Inflammatory macrophage treated with lipopolysaccharide for 4 hours (primary cell): ENCODE measurements at places on chromosomes 11 and 22.
A peak's percentile ranks its signal among the peaks of the same experiment; 100 is the strongest.

DNA sequence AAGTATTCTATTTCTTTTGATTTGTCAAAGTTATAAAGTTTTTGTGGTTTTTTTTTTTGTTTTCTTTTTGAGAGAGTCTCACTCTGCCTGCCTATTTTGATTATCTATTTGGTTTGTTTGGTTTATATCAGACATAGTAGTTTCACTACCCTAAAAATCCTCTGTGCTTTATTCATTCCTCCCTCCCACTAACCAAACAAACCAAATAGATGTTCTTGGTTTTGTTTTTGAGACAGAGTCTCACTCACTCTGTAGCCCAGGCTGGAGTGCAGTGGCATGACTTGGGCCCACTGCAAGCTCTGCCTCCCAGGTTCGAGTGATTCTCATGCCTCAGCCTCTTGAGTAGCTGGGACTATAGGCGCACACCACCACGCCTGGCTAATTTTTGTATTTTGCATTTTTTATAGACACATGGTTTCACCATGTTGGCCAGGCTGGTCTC lies 67.9 kb downstream of the ENTHD1 start:
- no peak for DNase-seq

DNA sequence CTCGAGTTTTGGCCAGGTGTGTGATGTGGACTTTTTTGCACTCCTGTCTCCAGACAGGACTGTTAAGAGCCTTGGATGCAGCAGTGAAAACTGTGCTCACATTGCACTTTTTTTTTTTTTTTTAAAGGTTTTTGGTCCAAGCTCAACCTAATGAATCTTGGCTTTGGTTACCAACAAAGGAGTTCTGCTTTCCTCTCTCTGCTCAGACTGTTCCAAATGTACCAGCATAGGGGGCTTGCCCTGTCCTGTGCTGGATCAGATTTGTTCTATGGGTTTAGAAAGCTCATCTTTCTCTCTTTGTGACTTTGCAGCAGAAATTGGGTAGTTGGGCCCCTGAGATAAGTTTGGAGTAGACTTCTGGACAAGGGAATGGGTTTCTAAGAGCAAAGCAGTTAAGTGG lies 45.3 kb downstream of the POLD3 start:
- DNase-seq, result no peak

GRCh38 chr22:44026630-44027511 lies 2.8 kb downstream of the PARVB start:
- peak; percentile 98 for DNase-seq

DNA sequence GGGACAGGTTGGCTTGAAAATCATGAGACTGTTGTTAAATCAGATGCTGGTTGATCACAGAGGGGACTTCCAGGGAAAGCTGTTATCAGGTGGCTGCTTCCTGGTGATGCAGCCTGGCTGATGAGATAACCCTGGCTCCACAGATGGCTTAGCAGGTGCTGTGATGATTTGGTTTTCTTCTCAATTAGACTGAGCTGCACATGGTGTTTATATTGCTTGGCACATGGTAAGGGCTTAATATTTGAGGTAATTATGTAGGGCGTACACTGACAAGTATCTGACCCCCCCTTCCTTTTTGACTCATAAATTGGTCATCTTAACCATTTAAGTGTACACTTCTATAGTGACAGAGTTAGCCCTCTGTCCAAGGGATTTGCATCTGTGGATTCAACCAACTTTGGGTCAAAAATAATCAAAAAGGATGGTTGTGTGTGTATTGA lies 7.0 kb downstream of the RPS3 start:
- no peak for DNase-seq

GRCh38 chr22:36536717-36537116 lies 7.8 kb upstream of the EIF3D start:
- DNase-seq, result no peak

GRCh38 chr11:65952052-65952521 lies 6.8 kb downstream of the TSGA10IP start:
- no peak for DNase-seq

DNA sequence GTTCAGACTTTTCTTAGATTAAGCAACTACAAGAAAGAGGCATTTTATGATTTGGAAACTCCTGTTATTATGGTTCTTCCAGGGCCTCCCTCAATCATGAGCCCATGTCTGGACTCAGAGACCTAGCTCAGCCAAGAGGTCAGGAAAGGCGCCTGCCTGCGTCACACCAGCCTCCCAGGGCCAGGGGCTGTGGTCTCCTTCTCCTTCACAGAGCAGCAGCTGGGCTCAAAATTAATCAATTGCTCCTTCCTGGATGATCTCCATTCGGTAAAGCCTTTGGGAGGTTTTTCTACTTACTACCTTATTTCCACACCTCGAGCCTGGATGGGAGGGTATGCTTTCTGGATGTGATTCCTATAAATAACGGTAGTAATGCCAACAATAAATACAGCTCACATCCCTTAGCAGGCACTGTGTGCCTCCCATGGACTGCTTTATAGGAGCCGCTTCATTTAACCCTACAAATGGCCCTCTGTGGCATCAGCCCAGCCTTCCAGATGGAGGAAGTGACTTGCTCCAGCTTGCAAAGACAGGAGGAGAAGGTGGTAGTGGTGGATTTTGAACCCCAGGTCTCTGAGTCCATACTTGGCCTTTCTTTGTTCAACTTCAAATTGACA lies 1445.6 kb downstream of the TBC1D22A start:
- DNase-seq, result no peak

- DNase-seq, result no peak
Observed at GRCh38 chr11:131691181-131692041, 321.0 kb downstream of the NTM start.

DNA sequence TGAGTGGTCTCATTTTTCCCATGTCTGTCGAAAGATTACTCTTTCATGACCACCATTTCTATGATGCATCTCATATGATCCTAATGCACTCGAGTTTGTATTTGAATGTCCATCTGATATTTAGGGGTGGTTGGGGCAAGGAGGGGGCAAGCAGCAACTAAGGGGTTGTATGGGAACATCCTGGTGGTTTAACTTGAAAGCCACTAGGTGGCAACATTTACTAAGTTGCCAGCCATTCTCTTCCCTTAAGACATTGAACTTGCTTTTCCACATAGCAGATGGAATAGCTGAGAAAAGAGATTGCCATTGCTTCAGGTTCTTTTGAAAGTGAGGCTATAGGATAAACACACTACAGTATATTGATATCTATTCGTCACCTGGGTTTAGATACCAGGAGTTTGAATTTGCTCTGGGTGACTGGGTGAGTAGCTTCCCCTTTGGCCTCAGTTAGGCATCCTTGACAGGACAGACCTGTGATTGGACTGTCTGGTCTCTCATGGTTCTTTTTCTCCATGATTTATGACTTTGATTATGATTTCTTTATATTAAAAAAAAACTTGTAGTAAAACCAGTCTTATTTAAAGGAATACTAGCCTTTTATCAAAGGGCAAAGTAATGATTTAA lies 32.4 kb downstream of the NF2 start:
- peak; percentile 60 for DNase-seq

- DNase-seq, result peak; percentile 57
Observed at GRCh38 chr11:65426839-65427690, 4.5 kb downstream of the NEAT1 start.

GRCh38 chr22:23391022-23391421 lies 189.1 kb downstream of the IGLL1 start:
- DNase-seq, result no peak

- DNase-seq, result no peak
Observed at GRCh38 chr11:114758627-114759026, 80.3 kb downstream of the NXPE2 start.

GRCh38 chr11:15969281-15969680 lies 387.1 kb downstream of the SOX6 start:
- DNase-seq, result peak; percentile 82

DNA sequence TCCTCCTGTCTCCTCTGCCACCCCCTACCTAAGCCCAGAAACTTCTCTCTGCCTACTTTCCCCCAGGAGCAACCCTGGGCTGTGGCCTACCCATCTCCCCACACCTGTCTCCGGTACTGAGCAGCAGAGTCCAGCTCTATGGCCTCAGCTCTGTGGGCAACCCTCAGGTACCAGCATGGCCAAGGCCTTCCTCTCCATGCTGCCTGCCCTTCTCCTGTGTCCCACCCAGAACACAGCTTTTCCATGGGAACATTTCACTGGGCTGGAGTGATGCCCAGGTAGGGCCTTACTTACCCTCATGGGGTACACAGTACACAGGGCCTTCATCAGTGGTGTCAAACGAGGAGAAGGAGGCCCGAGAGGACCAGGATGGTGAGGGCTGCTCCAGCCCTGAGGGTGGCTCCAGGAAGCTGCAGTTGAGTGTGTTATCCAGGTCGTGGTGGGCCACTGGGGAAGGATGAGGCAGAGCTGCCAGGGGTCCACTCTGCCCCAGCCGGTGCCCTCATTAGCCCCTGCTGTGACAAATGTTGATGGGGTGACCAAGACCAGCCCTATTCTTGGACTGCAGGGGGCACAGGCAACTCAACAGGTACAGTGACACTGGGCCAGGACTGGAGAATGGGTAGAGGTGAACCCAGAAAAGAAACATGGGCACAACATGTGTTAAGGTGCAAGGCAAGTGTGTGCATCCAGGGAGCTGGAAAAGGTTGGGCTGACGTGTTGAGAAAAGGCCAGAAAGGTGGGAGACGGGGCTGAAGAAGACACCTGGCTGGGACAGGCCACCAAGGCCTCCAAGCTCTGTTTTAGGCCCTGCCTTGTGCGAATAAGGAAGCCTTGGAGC lies 10.3 kb downstream of the SCARF2 start:
- DNase-seq, result no peak

DNA sequence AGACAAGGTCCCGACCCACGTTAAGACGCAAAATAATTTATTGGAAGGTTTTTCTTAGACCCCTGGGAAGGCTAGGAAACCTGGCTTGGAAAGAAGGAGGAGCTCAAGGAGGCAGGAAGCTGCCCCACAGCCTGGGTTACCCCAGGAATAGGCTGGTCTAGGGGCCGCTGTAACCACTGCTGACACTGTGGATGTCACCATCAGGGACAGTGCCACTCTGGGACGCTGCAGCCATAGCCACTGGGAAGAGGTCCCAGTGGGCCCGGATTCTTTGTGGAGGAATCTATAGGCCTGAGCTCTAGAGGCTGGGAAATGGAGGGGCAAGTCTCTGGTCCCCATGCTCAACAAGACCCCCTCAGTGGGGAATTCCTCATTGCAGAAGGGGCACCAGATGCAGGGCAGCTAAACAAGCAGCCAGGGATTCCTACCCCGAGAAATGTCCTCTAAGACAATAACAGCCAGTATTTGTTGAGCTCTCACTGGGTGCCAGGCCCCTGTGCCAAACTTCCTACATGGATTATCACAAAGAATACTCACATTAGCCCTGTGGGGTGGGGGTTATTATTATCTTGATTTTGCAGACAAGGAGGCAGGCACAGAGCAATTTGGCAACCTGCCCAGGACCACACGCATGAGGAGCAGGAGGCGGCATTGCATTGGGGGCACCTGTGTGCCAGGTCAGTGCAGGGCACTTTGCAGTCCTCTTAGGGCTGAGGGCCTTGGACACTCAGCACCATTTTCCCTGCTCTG lies 19.5 kb upstream of the CHKA start:
- DNase-seq, result no peak

GRCh38 chr22:26364066-26365015 lies 64.7 kb upstream of the ASPHD2 start:
- peak; percentile 77 for DNase-seq

DNA sequence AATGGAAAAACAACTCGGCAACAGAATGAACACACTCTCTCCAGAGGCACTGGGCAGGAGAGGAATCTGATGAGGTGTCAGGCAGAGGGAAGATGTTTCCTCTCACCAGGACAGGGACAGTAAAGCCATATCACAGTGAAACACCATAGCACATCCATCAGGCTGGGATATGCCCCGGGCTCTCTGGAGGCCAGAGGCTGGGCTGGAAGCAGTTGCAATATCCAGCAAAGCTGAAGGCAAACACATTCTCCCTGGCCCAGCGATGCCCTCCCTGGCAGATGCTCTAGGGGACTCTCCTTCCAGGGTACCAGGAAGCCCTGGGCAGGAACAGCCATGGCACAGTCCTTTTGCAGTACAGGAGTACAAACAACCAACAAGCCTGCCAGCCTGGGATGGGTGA lies 11.1 kb downstream of the RSPH14 start:
- DNase-seq, result no peak

GRCh38 chr11:32374261-32374711 lies 61.1 kb downstream of the WT1 start:
- DNase-seq, result peak; percentile 44

GRCh38 chr22:39135092-39135896 lies 17.2 kb downstream of the CBX7 start:
- DNase-seq, result peak; percentile 19

GRCh38 chr22:44080936-44081861 lies 57.1 kb downstream of the PARVB start:
- DNase-seq, result peak; percentile 50

- DNase-seq, result peak; percentile 30
Observed at GRCh38 chr11:121048464-121049233, 24.7 kb downstream of the TBCEL start.

- DNase-seq, result peak; percentile 42
Observed at GRCh38 chr11:76610871-76611475, 59.6 kb downstream of the LRRC32 start.

DNA sequence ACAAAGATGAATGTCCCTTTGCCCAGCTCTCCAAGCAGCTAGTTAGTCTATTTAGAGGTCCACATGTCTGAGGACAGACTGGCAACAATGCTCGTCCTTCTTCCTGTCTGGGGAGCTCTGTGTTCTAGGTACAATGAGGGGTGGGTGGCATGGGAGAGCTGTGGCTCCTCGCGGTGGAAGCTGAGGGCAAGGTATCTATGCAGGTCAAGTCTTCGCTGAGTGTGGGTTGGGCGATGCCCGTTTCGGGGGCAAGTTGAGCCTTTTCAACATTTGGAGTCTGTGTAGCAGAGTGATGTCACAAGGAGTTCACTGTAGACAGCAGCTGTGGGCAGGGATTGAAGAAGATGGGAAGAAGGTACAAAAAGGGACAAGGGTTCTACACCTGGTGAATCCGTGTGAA lies 163.2 kb downstream of the FEZ1 start:
- DNase-seq, result no peak

DNA sequence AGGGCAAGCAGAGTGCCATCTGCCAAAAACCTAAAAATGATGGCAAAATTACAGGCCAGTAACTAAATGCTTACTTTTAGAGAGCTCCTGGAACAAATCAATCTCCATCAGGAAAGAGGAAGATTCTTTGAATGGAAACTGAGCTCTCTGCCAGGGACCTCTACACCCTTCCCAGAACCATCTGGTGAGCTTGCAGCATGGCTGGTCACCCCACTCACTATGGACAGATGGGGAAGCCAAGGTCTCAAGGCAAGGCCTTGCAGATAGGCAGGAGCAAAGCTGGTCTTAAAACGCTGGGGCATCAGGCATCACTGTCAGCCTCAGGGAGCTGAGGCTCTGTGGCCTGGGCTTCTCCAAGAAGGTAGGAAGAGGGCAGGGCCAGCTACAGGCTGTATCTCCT lies 36.2 kb downstream of the SERGEF start:
- DNase-seq, result no peak

GRCh38 chr11:107719073-107719472 lies 7.2 kb upstream of the SLN start:
- DNase-seq, result no peak

- DNase-seq, result no peak
Observed at GRCh38 chr22:44004104-44004460, 20.0 kb upstream of the PARVB start.

GRCh38 chr11:26219183-26220117 lies 112.5 kb upstream of the ANO3 start:
- DNase-seq, result no peak

- DNase-seq, result peak; percentile 72
Observed at GRCh38 chr11:117806846-117807245, 9.8 kb upstream of the DSCAML1 start.
